Mammary epithelial cell (primary cell): ENCODE measurements at places on chromosomes 1 and 21. TPM values are rescaled to one million over a fixed set of nuclear protein-coding genes. Genes with fewer than 3 reads are reported as not detected.

The FCMR gene
- total RNA-seq = 3.8 and 5.0 TPM in 2 replicates

The CORT gene
- total RNA-seq = 0.31 TPM in 1 of 2 replicates, not detected in the other

The NFASC gene
- 94.9 TPM for total RNA-seq

The OR2T33 gene
- total RNA-seq = not detected in 2 replicates

The TFF3 gene
- not detected in 2 replicates for total RNA-seq

The PGLYRP3 gene
- total RNA-seq = not detected

The OR2G6 gene
- not detected in 2 replicates for total RNA-seq

The FAM229A gene
- total RNA-seq = 1.8 TPM

DNA sequence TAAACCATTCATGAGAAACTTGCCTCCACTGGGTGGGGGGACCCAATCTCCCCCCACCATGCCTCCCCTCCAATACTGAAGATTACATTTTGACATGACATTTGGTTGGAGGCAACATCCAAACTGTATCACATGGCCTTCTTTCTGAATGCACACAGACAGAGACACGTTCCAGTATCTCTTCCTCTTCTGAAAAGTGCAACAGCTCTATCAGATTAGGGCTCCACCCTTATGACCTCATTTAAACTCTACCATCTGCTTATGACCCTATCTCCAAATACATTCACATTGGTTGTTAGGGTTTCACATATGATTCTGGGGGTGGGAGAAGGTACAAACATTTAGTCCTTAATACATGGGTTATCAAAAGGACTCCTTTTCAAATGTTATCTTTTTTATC, 481.8 kb upstream of the NFIA start:
- no peak for DNase-seq

DNA sequence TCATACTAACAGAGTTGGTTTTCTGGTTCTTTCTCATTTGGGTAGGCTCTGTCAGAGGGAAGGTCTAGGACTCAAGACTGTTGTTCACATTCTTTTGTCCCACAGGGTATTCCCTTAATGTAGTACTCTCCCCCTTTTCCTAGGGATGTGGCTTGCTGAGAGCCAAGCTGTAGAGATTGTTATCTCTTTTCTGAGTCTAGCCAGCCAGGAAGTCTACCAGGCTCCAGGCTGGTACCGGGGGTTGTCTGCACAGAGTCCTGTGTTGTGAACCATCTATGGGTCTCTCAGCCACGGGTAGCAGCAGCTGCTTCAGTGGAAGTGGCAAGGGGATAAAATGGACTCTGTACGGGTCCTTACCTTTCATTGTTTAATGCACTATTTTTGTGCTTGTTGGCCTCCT, 226.4 kb downstream of the LBR start:
- DNase-seq = no peak

GRCh38 chr1:44775930-44776729, 790 bp downstream of the RPS8 start:
- peak; percentile 26 for DNase-seq

DNA sequence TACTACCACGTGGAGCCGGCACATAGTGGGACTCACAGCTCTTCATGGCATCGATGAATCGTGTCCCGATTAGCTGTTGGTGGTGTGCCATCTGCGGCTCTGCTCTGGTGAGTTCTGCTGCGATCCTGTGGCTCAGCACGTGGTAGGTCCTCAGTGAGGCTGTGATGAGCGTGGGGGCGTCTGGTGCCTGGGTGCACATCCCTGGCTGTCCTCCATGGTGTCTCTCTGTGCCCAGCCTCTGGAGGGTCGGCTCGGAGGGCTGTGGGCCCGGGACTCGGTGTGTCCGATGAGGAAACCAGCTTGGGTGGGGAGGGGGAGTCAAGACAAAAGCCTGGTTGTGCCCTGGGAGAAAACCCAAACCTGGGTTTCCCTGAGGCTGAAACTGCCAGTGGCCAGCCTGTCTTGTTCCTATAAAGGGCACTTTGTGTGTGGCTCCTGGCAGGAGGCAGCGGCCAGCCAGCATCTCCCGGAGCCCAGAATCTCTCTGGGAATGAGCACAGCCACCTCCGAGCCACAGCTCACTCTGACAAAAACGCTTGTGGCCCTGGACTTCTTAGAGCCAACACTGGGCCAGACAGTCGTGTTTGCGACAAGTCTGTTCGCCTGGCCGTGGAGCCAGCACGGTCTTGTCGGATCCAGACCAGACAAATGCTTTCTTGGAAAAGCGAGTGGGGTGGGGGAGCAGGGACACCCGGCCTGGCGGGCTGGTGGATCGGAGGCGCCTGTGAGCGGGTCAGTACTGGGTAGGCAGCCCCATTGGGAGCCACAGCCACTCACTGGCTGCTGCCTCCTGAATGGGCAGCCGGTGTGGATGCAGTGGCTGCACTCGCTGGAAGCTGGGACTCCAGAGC, 31.8 kb downstream of the SPSB1 start:
- DNase-seq = no peak

- no peak for DNase-seq
Observed at GRCh38 chr1:67814121-67814772, 19.0 kb downstream of the GNG12 start.

DNA sequence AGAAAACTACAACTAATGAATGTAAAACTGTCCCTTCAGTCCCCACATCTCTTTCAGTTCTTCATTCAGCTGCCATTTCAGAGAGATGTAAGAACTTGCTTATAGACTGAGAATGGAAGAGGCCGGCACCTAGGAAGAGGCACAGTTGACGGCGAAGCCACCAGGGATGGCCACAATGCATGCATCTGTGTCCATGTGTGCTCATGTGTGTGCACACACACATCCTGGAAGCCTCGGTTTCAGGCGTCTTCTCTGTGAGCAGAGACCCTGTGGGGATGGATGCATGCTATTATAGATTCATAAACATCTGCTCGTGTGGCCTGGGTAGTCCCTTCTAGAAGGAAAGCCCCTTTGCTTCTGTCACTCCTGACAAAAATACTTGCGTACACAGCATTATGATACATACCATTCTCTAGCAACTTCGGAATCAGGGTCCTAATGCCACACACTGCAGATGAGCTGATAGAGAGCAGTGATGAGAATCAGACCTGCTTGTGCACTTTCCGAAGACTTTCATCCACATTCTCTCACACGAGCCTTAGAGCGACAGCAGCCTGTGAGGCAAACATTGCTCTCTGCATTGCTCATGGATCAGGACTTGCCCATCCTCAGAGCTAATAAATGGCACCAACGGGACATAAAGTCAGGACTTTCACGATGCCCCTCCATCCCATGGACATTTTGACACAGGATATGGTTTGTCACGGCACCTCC, 12.4 kb upstream of the GPR61 start:
- no peak for DNase-seq

GRCh38 chr21:42423197-42423675, 19.5 kb downstream of the UBASH3A start:
- DNase-seq = no peak

DNA sequence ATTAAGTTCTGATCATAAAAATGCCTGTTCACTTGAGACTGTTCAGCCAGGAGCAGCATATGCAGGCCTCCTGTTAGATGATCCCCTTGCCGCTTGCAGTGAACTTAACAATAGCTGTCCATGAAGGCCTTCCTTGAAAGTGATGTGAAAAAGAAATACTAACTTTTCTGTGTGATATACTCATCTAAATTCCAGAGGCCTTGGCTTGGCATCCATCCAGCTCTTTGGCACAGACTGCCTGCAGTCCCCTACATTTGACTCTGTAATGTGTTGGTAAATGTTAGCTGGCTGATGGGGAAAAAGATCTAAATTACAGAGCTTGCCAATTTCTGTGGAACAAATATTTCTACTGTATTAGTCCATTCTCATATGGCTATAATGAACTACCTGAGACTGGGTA, 73.7 kb downstream of the KCNK2 start:
- no peak for DNase-seq
